ENCODE measurements at places on chromosomes 2 and 18.

DNA sequence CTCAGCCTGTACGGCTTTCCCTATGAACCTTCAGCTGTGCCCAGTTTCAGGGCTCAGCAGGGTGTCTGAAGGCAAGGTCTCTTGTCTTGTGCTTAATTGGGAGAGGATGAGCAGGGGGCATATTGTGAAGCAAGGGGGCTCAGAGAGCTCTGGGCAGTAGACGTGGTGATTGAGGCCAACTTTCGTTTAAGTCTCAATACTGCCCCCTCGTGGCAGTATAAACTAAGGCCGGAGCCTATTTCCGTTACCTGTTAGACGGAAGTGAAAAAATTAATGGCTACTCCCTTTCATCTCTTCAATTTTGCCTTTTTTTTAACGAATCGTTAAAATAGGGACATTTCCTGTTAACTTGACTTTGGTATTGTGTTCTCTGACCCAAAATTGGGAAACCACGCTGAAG, 193.4 kb downstream of the TDRD15 start:
- DNase-seq, result no peak

DNA sequence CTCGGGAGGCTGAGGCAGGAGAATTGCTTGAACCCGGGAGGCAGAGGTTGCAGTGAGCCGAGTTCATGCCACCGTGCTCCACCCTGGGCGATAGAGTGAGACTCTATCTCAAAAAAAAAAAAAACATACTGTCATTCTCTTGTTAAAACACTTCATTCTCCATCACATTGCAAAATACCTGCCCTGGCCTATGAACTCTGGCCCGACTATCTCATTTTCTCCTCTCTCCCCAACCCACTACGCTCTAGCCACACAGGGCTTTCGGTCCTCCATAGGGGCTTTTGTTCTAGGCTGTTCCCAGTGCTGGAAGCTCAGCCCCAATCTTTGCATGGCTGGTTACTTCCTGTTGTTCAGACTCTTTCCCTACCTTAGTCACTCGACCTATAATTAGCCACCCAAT, 10.3 kb downstream of the CEP76 start:
- no peak for DNase-seq

DNA sequence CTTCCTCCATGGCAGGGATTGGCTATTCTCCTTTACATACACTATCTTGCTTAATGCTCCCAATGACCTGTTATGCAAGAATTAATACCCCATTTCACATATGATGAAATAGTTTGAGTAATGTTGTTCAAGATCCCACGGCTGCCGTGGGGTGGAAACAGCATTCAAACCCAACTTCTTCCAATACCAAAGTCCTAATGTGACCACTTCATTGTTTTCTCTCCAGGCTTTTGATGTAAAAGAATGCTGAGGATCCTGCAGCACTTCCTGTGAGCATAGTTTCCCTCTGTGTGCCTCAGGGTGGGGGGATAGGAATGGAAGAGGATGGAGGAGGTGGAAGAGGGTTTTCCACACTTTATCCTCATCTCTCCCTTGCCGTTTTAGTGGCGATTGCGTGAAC, 199.4 kb downstream of the IRS1 start:
- DNase-seq, result no peak

GRCh38 chr18:35717182-35717581, 135.6 kb downstream of the GALNT1 start:
- no peak for DNase-seq

DNA sequence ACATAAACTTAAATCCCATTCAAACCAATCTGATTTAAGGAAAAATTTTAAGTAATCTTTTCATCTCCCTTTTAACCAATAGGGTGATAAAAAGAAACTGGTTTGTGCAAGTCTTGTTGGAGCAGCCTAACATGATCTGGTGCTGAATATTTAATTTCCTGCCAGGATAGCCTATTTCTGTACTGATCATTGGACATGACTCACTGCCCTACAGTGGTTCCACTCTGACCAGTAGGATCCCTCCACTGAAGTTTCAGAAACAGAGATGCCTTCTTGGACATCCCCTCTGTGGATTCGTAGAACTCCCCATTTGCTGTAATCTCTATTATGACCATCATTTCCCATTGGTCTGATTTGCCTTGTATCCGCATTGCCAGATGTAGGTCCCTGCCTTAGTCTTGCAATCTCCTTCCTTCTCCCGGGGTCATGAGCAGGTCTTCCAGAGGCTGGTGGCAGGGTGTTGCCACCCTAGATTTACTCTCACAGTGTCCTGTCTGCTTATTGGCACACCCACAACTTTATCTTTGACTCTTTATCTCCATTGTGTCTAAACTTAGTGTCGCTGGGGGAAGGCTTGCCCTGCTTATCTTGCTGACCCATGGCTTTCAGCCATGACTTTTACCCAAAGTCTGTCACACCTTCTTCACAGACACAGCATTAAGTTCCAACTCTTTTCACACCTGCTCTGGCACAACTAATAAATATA, 12.3 kb upstream of the SETBP1 start:
- DNase-seq, result no peak

DNA sequence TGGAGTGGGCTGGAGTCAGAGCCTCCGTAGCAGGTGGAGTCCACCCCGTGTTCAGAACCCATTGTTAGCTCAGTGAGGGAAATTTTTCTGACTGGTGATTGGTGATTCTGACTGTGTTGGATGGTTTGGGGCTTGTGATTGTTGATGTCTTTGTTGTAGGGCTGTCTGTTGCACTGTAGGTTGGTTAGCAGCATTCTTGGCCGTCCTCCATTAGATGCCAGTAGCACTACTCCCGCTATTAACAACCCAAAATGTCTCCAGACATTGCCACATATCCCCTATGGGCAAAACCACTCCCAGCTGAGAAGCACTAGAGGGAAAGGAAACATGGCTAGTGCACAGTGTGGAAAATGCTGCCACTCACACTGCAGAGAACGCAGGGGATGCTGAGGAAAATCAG, 51.7 kb downstream of the ARMC9 start:
- no peak for DNase-seq

DNA sequence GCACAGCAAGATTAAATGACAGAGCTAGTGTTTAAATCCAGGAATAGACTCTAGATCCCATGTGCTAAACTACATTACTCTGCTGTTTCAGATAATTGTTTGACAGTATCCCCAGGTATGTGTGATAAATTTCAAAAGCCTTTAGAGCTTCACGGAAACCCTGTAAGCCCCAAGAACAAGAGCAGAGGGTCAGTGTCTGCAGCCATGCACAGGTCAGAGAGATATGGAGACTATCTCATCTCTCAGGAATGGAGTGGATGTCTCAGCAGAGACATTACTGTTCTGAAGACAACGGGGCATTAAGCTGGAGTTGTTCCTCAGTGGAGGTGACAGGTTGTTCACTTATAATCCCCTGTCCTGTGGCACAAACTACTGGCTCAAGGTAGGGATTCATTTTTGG, 139.1 kb upstream of the FOSL2 start:
- no peak for DNase-seq

- peak; percentile 8 for DNase-seq
These were observed 109.5 kb downstream of the CDC42EP3 start for GRCh38 chr2:37561615-37562569.

GRCh38 chr2:20514596-20515269, 67.9 kb downstream of the RHOB start:
- DNase-seq, result no peak
